ENCODE measurements at places on chromosomes 2 and 18.

DNA sequence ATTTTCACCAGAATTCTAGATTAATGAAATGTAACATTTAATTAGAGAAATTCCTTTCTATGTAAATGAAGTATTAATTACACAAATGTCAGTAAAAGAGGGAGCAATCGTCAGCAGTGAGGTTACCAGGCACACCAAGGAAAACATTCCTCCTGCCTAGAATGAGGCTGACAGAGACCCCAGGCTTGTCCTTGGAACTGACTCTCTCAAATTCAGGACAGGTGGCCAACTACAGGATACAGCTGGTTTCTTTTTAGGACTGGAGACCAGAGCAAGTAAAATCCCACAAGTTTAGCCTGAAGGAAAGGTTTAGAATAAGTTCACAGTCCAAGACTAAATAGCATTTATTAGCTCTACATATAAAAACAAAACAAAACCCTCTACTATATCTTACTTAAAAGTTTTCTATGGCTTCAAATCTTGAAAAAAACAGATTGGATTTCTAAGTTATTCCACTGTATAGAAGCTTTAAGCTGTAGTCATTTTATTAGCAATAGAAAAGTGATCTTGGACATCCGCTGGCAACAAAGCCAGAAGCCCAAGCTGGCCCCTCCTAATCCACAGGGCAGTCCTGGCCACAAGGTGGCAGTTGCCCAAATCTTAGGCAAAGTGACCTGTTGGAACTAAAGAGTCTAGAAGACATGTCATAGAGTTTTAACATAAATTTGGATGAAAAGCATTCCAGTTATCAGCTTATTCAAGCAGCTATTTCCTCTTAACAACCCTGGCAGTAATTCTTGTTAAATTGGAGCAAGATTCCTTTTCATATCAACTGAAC is 81.0 kb downstream of the SP3 start:
- DNase-seq: peak; percentile 18

GRCh38 chr2:48496849-48497248 is 33.1 kb upstream of the STON1 start:
- no peak for DNase-seq

GRCh38 chr2:190964170-190964795 is 49.7 kb downstream of the STAT1 start:
- DNase-seq: no peak

DNA sequence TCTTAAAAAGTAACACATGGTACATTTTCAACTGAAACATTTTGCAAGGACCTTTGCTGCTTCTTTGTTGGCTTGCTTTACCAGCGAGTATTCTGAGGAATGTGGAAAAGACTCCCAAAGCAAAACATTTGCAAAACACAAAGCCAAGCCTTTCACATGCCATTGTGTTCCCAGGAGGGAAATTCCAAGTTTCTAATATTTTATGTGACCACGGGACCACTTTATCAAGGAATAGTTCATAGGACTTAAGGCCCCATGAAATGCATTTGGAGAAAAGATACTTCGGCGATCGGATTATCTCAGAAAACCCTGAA is 26.2 kb downstream of the CYP27C1 start:
- no peak for DNase-seq

GRCh38 chr18:48680339-48681250 is 141.8 kb downstream of the CTIF start:
- DNase-seq: no peak

DNA sequence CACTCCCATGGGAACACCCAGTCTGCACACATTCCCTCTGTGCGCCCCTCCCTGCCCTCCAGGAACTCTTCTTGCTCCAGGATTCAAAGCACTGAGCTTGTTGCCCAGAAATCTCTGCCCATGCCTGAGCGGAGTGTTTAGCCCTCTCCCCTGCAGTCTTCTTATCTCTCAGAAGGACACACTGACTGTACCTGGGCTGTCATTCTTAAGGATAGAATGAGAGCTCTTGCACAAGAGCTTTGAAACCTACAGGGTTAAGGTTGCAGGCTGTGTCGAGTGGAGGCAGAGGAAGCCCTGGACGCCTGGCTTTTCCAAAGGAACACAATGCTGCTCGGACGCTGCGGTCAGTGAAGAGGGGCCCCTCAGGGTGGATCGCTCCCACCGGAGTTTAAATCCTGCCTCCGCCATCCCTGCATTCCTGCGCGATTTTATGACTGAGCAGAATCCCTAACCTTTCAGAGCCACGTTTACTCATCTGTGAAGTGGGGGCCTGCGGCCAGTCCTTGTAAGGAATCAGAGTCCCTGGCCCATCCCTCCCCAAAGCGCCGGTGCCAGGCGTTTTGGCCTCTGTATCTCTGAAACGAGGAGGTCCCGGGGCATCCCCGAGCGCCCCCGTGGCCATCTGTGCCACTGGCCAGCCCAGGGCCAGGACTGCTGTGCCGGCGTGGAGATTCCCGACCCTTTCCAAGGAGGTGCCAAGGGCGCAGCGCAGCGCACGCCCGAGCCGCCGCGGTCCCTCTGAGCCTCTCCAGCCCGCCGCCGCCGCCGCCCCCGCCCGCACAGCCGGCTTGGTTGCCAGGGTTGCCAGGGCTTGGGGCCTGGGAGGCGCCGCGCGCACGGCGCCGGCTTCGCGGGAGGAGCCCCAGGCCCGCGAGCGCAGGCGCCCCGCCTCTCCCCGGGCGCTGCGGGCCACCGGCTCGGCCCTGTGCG is 58.9 kb downstream of the FAM168B start:
- DNase-seq: no peak

DNA sequence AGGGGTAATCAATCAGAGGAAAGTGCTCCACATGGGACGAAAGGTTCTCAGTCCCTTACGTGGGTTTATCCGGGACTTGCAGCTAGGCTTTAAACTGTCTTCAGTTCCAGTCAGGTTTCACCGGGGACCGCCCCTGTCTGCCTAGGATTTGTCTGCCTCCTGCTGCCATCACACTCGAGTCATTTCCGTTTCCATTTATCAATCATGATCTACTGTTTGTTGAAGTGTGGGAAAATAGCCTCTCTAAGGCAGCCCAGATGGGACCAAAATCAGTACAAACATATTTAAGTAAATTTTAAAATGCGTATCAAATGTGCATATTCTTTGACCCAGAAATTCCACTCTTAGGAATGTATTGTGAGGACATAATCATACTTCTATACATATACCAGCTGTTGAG is 10.5 kb downstream of the TRAPPC12 start:
- no peak for DNase-seq

DNA sequence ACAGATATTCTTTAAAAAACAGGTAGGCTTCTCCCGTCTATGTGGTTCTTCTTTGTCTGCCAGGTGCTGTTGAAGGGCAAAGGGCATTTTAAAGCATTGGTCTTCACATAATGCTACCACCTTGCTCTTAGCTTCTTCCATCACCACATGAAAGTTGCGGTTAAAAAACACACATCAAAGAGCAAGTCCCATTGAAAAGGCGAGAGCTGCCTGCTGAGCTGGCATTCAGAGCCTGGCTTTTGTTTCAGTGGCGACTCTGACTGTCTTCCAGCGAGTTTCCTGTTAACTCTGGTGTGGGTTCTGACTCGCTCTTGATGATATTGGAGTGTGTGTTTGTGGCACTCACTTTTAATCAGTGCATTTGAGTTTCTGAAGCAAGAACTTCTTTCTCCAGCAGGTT is 624.9 kb upstream of the FANCL start:
- no peak for DNase-seq

GRCh38 chr2:55165626-55166025 is 66.5 kb downstream of the CLHC1 start:
- DNase-seq: no peak

DNA sequence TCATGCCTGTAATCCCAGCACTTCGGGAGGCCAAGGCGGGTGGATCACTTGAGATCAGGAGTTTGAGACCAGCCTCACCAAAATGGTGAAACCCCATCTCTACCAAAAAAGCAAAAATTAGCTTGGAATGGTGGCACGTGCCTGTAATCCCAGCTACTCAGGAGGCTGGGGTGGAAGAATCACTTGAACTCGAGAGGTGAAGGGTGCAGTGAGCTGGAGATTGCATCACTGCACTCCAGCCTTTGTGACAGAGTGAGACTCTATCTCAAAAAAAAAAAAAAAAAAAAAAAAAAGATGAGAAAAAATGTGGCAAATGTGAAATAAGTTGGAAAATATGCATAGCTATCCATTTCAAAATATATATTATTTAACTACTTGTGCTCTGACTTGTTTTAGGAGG is 65.0 kb downstream of the KCNS3 start:
- DNase-seq: no peak

DNA sequence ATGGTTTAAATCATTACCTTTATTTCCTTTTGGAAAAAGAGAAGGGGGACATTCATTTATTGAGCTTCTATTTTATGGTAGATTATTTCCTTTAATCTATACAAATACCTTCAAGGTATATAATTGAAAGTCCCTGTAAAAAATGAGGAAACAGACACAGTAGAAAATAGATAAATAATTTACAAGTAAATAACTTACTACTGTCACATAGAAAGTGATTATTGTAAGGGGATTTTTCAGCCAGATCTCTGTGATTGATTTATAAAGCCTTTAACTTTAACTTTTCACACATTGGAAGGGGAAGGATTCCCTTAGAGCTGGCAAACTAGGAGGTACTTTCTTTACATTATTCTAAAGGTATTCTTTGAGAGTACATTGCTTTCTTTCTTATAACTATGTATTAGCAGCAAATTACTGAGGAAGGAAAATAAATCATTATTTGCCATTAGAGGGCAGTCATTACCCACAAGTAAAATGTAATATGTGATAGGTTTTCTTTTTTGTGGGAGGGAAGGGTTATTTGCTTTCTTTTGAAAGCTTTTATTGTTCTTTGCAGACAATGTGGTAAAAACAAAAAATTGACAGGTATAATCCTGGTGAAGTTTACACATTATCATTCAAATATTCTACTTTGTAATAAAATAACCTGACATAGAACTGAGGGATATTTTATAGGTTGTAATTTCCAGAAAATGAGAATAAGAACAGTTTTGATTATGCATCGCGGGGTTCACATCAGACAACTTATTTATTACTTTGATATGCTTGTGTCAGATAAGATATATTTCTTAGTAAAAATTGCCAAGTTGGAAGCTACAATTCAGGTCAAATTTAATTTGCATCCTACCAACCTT is 24.8 kb upstream of the RPE start:
- DNase-seq: no peak

All from CD4-positive, alpha-beta T cell (primary cell).